ENCODE measurements at places on chromosomes 12 and 14.

- no peak for DNase-seq
Observed at GRCh38 chr12:111767362-111768158, 827 bp downstream of the ALDH2 start.

DNA sequence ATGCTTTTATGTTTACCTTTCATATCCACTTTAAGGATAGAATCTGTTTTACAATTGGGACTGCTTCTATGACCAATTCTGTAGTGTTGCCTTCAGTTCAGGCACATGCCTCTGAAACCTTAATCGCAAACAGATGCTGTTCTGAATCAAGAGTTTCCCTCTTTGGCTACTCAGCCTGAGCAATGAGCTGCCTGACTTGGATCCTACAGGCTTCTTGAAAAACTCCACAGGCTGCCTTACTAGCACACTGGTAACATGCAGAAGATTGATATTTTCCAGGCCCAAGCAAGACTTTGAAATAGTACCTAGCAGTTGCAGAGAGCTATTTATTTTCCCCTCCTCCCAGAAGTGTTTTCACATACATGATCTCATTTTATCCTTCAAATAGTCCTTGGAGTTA is 34.8 kb upstream of the PMCH start:
- no peak for DNase-seq

DNA sequence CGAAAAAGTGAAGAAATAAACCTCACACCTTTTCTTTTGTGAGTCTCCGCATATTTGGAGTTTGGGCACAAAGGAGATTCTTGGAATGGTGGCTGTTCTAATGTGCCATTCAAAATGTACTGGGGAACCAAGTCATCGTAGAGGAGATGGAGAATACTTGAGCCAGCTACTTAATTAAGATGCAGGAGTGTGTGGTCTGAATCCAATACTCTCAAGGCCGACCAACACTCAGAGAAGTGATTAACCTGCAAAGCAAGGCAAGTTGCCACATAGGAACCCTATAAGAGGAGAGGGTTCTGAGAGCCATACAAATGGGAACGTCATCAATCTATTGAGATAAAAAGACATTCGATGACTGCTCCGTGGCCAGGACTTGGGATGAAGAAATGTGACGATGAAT is 446.7 kb downstream of the GLT1D1 start:
- DNase-seq = no peak

DNA sequence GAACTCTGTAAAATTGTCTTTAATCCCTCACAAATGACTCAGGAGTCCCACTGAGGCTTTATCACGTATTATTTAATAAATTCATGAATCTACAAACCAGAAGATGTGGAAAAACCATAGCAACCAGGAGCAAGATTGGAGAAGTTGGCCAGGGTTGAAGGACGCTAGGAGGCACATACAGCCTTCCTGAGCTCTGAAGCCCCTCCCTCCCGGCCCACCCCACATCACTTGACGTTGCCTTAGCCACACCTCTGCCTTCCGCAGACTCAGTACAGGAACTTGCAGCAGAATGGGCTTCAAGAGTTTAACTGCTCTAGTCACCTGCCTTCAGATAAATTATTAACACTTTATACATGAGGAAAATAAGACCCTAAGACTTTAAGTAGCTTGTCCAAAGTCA is 33.9 kb downstream of the SLC35F4 start:
- DNase-seq = no peak

DNA sequence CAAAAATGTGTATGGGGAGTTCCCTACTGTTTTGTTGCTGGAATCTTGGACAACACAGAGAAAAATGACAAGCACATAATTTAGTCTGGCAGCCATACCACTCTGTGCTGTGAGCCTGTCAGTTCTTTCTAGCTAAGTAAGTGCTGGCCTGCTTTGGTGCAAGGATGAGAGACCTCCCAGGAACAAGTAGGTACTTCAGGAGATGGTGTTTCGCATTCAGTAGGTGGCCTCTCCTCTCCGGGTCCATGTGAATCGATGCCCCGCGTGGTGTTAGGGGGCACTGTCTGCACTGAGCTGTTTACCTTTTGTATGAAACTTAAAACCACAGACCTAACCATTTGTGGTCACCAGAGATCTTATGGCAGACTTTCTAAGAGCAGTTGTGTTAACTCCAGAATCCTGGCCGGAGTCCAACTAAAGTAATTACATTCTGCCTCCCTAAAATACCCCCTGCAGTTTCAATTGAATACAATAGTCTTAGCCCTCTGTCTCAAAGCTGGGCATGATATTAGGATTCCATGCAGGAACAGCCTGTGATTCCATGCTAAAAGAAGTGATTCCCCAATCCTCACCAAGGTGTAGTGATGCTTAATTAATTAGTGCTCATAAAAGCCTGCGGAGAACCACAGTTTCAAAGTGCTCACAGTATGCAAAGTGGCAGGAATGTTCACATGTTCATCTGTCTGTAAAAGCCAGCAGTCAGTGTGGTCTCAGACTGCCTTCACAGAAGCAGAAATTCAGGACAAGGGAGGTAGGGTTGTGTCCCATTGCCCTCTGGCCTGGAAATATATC is 64.2 kb downstream of the LLPH start:
- DNase-seq = no peak

DNA sequence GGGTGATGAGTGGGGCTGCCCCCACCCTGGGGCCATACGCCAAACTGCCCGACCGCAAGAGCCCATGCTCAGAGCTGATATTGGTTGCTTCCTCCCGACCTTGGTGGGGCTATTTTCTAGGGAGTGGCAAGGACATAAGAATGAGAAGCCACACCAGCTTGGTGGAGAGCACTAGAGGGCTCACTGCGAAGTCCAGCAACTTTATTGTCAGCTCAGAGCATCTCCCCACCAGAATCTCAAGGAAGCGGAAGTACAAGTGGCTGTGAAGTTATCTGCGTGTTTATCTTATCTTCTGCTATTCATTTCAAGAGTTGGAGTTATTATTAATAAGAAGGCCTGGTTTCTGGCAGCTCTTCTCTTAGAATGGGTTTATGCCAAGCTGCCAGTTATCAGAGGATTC is 4.9 kb upstream of the PLXNC1 start:
- no peak for DNase-seq

DNA sequence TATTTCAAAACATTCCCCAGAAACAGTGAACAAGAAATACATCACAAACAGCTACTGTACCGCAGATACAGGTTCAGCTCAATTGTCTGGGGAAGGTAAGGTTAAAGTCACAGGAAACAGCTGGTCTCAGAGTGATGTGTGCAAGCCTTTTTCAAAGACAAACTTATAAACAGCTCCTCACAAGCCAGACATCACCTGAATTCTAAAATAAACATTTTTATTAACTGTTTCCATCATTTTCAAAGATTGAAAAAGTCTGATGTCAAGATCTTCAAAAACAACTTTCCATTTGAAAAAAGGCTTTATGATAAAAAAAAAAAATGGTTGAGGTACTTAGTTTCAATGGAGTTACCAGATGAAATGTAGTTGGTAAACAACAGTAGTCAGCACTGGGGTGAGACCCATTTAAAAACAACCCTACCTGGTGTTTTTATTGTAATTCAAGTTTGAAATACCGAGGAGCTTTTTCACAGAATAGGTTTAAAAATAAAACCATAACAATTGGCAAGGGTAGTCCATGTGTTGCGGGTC is 4.0 kb downstream of the BTG1 start:
- no peak for DNase-seq

- DNase-seq = peak; percentile 85
Observed at GRCh38 chr12:89708565-89709156, at the start of gene ATP2B1. TSS of gene ATP2B1 (minus strand) at chr12:89708838. CDS start at chr12:89655886, 52,952 bp downstream.

DNA sequence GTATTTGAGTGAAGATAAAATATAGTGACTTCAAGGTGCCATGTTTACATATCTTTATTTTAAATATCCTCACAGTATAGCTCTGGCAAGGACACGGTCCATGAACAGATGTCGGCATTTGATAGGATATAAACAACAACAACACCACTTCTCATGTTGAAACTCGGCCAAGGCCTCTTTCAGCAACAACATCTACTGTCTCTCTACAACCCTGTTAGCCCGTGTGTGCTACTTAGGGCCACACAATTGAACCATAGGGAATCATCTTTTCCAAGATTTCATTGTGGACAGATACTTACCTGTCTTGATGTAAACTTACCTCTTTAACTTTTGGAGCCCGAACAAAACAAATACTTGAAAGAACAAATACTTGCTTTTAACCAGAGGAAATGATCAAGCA is 168.7 kb upstream of the SSTR1 start:
- no peak for DNase-seq

GRCh38 chr12:571795-572531 is 91.3 kb downstream of the NINJ2 start:
- no peak for DNase-seq

- DNase-seq = no peak
Observed at GRCh38 chr12:101642115-101643067, 47.6 kb downstream of the MYBPC1 start.

GRCh38 chr14:105196265-105196960 is 15.3 kb upstream of the NUDT14 start:
- no peak for DNase-seq

- DNase-seq = no peak
Observed at GRCh38 chr14:90419200-90419599, 22.4 kb downstream of the CALM1 start.

DNA sequence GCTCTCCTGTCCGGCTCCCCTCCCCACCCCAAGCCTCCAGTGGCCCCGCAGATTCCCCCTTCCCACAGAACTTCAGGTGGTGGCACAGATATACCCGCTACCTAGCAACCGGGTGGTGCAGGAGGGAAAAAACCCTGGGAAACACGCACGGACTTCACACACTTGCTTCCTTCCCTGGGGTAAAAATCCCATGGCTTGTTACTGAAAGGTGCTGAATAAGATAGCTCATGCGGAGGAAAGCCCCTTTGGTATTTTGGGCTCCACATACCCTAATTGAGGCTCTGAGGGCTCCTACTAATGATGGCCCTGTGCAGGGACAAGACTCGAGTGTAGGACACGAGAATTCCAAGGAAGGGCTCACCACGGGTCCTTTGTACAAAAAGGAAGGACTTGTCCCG is 869 bp upstream of the RIMBP2 start:
- no peak for DNase-seq

- DNase-seq = peak; percentile 34
Observed at GRCh38 chr14:81990312-81990761, 456.7 kb upstream of the SEL1L start.

DNA sequence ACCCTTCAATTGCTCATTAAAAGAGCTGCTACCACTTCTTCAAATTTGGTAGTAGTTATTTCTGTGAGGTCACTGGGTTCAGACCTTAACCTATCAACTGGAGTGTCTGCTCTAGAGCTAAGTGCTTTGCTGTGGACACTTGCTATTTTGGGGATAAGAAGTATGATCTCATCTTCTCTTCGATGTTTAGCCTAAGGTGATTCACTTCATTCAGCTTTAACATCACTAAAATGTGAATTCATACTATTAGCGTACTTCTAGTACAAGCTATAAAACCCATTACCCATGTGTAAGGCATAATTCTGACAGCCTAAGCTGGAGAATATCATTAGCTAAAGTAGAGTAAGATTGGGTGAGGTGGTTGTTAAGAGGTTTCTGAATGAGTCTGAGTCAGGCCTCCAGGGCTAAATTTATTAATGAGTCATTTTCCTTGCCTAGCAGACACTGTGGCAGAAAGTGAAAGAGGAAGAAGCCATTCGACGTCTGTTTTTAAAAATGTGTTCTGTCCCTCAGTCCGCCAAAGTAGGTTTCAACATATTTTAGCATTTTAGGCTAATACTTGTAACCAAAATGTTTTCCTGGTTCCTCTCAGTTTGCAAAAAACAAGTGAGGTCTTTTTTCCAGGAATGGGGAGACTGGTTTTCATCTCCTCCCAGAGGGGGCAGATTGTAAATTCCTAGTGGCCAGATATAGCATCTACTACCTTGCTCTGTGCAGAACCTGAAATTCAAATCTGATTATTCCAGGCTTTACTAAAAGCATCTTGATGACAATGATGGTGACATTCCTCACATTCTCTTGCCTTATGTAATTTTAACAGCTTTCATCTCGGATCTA is 103.6 kb downstream of the SSPN start:
- peak; percentile 83 for DNase-seq

- no peak for DNase-seq
Observed at GRCh38 chr12:68846811-68847210, 38.8 kb downstream of the MDM2 start.

- DNase-seq = no peak
Observed at GRCh38 chr12:23817345-23817744, 132.1 kb downstream of the SOX5 start.

DNA sequence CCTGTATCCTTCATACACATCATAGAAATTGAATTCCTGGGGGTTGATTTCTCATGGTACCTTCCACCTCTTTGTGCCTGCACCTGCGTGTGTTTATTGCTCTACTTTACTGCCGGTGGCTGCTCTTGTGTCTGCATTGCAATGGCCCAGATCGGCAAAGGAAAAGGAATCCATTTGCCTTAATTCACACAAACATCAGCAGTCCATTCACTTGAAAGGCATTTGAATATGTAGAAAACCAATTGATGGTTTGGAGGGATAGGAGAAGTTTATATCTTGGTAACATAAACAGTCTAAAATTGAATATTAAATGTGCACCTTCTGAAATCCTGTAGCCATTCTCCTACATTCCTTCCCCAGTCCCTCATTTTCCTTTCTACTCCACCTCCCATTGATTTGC is 74.0 kb downstream of the SNAPC1 start:
- no peak for DNase-seq

GRCh38 chr12:125193376-125194152 is 128.3 kb downstream of the AACS start:
- no peak for DNase-seq

- DNase-seq = peak; percentile 30
Observed at GRCh38 chr12:64450711-64451486, 1.0 kb upstream of the TBK1 start.

- no peak for DNase-seq
Observed at GRCh38 chr12:11657511-11657910, 8.0 kb downstream of the ETV6 start.

DNA sequence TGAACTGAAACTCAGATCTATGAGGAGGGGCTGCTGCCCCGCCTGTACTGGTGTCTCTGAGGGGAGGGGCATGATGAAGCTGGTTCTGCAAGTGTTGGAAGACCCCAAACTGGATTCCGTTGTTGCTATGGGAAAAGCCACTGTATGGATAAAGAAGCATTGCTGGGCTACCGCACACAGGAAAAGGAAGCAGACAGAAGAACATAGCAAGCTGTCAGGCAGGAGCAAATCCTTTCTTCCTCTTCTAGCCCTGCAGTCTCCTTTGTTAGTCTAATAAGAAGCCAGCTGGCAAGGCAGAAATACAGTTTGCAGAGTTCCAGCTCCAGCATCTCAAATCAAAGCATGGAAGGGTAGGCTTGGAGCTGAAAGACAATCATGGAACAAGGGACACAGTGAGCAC is 26.3 kb upstream of the NR1H4 start:
- no peak for DNase-seq

GRCh38 chr14:100031506-100032281 is 33.5 kb upstream of the EVL start:
- peak; percentile 35 for DNase-seq

- peak; percentile 98 for DNase-seq
Observed at GRCh38 chr12:89162589-89163261, 189.6 kb downstream of the DUSP6 start.

- no peak for DNase-seq
Observed at GRCh38 chr14:78974691-78975090, 804.5 kb downstream of the NRXN3 start.

GRCh38 chr14:74866708-74867389 is 9.1 kb downstream of the PROX2 start:
- no peak for DNase-seq

GRCh38 chr12:42261708-42262107 is 23.7 kb upstream of the YAF2 start:
- no peak for DNase-seq
